ENCODE measurements at places on chromosomes 5 and 9.

DNA sequence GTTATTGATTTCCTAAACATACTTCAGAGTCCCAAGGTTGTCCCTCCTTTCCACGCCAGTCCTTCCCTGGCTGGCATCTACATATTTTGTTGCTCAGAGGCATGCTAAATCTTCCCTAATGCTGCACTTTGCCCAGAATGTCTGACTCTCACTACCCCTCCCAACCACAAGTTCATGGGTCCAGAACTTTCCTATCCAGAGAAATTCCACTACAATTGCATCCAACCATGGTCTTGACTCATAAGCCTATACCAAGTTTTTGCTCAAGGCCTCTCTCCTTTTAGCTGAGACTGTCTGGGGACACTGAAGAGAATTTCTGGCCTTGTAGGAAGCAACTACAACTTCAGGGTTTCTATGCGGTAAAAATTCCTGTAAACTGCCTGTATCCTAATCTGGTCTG, 206.3 kb downstream of the BNC2 start:
- no peak for DNase-seq

- no peak for DNase-seq
These were observed 2.1 kb downstream of the CDC23 start for GRCh38 chr5:138210985-138211384.

GRCh38 chr5:40973364-40974004, 64.2 kb downstream of the C7 start:
- no peak for DNase-seq

DNA sequence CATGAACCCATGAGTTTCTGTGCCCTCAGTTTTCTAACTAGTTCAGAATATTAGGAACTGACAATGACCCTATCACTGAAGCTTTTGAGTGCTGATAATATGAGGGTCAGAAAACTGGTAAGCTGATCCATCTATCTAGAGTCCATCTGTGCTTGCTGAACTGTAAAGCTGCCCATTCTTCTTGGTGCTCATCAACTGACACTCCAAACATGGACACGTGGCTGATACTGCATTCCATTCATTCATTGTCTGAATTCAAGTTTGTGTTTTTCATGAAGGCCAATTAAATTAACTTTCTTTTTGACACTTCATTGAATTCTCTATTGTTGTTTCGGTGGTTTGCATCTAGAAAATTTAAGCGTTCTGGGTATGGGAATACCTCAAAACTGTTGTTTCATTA, 17.6 kb downstream of the NREP start:
- DNase-seq, result no peak

DNA sequence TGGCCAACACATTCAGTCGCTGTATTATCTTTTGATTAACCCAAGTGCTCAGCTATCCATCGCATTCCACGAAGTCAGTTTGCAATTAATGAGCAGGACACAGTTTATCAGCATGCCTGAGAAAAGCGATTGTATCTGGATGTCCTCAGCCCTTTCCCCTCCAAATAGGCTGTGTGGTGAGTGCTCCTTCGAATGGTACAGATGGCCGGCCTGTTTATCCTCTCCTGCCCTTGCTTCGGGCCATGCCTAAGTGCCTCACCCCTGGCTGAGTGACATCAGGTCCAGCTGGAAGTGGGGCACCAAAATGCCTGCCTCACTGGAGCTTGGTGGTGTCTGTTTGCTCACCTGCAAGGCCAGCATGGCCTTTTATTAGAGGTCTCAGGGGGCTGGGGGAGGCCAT, 317.3 kb downstream of the GADD45G start:
- no peak for DNase-seq

DNA sequence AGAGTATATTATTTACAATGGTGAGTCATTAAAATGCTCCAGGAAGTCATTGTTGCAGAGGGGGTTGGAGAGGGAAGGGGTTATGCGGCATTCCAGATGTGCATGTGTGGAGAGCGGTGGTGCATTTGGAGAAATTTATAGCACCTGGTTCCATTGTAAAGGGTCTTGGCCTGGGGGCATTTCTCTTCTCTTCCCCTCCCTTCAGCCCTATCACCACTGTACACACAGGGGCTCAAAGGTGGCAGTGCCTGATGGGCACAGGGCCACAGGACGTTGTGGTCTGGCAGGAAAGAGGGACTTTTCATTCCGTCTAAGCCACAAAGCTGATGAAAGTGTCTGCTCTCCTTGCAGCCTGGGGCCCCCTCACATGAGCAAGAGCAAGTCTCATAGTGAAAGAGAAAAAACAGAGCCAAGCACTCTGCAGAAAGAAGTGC, 442.4 kb upstream of the ZNF462 start:
- no peak for DNase-seq

DNA sequence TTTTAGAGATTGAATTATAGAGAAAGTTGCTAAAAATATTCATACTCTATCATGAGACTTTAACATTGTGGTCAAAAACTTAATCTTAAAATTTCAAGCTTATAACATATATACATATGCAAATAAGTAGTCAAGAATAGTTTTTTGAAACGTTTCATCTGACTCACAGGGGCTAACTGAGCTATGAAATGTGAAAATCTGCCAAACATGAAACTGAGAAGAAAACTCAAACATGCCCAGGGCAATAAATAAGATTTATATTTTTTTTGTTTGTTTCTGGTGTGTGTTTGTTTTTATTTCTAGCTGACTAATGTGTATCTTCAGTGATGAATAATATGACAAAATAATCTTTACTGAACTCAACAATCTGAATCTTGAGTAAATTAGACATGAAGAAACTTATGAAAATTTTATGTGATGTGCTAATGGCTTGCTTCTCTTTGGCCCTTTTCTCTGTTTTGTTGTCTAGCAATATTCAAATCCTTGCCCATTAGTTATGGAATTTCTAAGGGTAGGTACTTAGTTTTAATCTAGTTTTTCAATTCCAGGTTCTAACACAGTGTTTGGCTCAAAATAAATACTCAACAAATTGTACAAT, 99.9 kb downstream of the FAM174A start:
- DNase-seq, result no peak

DNA sequence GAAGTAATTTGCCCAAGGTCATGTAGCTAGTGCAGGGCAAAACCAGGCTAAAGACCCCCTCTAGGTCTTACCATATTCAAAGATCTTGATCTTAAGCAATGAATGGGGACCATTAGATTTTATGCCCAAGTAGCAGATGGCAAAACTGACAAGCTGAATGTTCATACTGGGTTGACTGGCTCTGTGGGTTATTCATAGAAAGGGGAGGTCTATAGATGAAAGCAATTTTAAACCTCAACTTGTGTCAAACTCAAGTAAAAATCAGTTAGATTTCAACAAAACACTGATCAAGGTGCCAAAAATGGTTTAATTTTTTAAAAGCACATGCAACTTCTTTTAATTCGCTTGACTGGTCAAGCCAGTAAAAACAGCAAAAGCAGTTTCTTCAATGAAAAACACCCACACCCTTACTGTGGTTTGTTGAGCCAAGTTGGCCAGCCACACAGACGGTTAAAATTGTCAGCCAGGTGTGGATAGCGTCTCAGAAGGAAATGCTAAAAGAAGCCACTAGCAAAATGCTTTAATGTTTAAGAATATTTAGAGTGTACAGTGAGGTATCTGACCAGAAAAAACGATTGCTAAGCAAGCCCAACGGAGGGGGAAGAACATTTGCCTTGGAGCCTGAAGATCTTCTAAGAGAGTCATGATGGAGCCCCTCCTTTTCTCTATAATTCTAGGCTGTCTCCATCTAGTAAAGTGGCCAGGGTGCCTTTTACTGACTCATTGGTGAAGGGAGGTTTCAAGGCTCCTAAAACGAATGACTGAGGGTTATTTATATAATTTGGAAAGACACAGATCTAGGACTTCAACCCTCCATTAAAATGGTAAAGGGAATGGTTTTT, 539.6 kb upstream of the CLINT1 start:
- DNase-seq, result no peak

DNA sequence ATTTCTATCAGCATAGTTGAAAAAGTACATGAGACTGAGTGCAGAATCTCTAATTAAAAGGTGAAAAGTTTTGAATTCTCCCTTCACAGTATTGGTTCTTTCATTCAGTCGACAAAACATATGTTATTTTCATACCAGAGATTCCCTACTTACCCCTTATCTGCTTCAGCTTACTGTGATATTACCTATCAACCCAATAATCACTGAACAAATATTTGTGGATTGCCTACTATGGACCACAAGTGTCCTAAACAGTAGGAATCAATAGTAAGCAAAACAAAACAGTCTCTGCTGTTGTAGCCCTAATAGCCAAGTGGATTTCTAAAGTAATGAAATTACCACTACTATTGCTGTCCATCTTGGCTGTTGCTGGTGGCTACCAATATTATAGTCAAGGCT, 11.5 kb downstream of the CCDC152 start:
- DNase-seq, result no peak

DNA sequence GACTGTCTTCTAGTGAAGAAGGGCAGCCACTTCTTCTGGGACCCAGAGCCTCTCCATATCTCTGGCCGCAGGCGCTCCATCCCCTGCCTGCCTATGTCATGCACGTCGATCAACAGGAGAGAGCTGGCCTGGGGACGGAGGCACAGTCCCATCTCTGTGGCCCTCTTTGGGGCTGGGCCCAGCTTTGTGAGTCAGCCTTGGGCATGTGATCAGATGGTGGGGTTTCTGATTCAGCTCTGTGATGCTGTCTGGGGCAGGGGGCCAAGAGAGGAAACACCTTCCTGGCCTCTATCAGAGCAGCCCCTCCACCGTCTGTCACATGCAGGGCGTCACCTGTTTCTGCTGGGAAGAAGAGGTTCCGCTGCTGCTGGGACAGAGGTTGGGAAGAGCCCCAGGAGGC, 72.6 kb downstream of the MVB12B start:
- no peak for DNase-seq

- DNase-seq, result no peak
These were observed 2.8 kb upstream of the PRDM12 start for GRCh38 chr9:130661451-130662098.

GRCh38 chr9:134680393-134681060, 38.9 kb downstream of the COL5A1 start:
- DNase-seq, result no peak

DNA sequence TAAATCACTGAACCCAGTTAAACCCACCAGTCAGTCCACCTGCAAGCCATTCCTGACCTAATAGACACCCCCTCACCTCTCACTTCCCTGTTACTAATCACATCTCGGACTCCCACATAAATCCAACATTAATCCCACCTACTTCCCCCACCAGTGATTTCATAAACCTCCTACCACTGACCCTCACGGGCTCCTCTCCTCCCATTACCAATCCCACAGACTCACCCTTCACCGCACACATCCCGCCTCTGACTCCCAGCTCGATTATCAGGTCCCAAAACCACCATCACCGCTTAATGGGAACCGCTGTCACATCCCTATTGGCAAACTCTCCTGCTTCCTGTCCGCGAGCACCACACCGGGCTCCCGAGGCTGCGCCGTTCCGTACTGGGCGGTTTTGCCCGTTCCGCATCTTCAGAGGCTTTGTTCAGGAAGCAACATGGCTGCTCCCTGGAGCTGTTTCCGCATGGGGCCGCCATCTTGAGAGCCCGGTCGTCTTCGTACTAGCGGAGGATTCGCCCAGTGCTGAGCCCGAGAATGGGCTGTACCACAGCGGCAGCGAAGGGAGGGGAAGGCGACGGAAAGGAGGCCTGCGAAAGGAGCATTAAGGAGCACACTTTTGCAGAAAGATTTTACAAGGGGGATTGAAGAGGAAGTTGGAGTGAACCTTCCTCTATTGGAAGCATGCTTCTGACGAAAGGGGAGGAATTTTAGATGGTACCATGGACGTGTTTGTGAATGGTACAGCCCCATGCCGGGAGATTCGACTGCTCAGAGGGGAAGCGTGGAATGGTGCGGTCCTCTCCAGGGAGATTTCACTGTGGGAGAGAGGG, at the start of gene ZNF300:
ZNF300 (minus strand) TSS at position 502 of the 833 bp plus-strand sequence. CDS start 1,825 bp downstream, outside the sequence.
- DNase-seq, result no peak

- DNase-seq, result no peak
These were observed 251.0 kb upstream of the RIOK2 start for GRCh38 chr5:97434021-97434420.

- DNase-seq, result no peak
These were observed 677.3 kb upstream of the RGMB start for GRCh38 chr5:98096155-98096554.

GRCh38 chr5:36323926-36324781, 22.5 kb upstream of the RANBP3L start:
- DNase-seq, result no peak

DNA sequence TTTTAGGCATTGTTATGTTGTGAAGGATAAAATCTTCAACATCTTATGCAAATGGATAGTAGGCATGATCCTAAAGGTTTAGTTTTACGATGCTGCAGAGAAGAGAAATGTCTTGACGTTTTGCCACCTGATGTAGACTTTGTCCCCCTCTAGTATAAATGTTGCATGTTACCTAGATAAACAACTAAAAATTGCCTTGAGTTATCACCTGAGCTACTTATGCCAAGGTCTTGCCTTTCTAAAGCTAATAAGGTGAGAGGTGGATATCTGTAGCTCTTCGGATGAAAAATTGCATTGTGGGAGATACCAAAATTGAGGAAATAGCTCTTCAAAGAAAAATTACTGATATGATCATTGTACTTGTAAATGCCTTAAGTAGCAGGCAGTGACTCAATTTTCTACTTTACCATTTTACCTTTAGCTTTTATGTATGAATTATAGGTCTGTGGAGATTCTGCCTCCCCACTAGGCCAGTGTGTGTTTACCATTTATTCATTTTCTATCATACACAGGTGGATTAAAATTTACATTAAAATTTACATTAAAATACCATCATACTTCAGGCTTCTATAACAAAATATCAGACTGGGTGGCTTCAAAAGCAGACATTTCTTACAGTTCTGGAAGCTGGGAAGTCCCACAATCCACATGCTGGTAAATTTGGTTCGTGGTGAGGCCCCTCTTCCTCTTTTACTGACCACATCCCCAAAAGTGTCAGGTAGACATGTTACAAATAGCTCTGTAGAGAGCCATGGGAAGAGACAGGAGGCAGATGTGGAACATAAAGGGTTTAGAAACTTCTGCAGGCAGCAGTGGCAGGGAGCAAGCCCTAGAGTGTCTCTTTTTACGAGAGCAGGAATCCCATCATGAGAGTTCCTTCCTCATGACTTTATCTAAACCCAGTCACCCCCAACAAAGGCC, 100.7 kb upstream of the ERBIN start:
- DNase-seq, result peak; percentile 91

GRCh38 chr5:150299571-150300327, 3.0 kb downstream of the ARSI start:
- DNase-seq, result no peak

GRCh38 chr9:137140151-137141012, 1.4 kb downstream of the GRIN1 start:
- DNase-seq, result no peak

GRCh38 chr9:5718296-5719032, 89.6 kb downstream of the RIC1 start:
- no peak for DNase-seq
